ENCODE measurements at places on chromosomes 2 and 18. TPM values are rescaled to one million over a fixed set of nuclear protein-coding genes. Genes with fewer than 3 reads are reported as not detected.

The DHRS9 gene
- 2.8 TPM for total RNA-seq

The OSR1 gene
- 8.9 TPM for total RNA-seq

The IL18RAP gene
- not detected for total RNA-seq

The UGT1A3 gene
- total RNA-seq, result not detected

The TRAK2 gene
- 12.6 TPM for total RNA-seq

The AMMECR1L gene
- 20.2 TPM for total RNA-seq

The UGT1A6 gene
- total RNA-seq, result 1.9 TPM

All from A549 treated with CORT108297 at 1 μM for 4 hours (cell line).